Activated CD4-positive, alpha-beta T cell treated with anti-CD3 and anti-CD28 coated beads, Interleukin-10, Interleukin-2, amounts not matched to agents 100 ng/mL and 50 ng/mL, durations not matched to agents 16 hours and 8 hours (primary cell): ENCODE measurements at places on chromosomes 5 and 9.

GRCh38 chr5:144315994-144316634, 145.4 kb downstream of the KCTD16 start:
- no peak for DNase-seq

DNA sequence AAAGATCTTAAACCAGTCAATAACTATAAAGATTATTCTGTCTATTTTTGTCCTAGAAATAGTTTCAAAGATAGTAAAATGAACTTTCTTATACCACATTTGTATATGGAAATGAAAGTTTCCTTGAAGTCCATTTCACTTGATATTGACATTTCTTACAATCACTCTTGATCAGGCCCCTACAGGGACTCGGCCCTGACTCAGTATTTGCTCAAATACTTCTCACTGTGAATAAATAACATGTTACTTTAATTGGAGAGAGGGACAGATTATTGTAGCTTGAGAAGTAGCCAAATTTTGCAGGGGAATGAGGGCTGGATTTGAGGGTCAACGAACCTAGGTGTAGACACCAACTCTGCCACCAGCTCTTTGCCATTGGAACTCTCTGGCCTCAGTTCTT, 25.6 kb upstream of the SMARCA2 start:
- DNase-seq: no peak

- DNase-seq: no peak
Measured at GRCh38 chr9:4131946-4132345, 167.9 kb downstream of the GLIS3 start.

- no peak for DNase-seq
Measured at GRCh38 chr9:89462817-89463683, 34.9 kb downstream of the SEMA4D start.

DNA sequence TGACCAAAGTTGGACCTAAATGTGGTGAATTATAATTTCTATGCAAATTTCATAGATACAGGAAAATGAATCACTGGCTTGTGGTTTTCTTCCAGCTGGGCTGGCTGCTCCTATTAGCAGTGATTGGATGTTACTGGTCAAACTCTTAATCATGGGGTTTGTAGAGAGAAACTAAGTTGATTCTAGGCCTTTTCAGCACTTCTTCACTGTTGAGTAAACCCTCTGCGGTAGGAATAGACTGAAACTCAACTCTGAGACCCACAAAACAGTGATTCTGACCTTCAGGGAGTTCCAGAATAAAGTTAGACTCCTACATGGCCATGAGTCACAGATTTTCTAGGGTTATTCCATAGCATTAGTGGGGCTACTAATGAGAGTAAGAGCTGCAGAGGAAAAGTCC, 47.9 kb upstream of the FKTN start:
- DNase-seq: peak; percentile 32

- no peak for DNase-seq
Measured at GRCh38 chr5:57710126-57710525, 227.5 kb upstream of the ACTBL2 start.

- DNase-seq: no peak
Measured at GRCh38 chr5:22643356-22643755, 209.8 kb downstream of the CDH12 start.

DNA sequence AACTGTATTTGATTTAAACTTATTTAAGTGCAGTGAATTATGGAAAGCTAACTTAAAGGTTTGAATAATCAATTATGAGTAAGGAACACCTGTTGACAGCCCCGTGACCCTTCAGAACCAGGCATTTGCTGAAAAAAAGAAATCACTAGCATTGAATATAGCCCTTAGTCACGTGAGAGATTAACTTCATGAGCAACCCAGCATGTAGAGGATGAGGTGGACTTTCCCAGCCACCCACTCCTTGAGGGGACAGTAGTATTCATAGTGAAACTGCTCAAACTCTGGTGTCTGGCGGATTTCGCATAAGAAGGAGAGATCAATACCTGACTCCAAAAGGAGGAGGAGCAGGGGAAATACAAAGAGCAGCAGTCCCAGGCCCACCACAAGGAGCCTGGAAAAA, 184.8 kb upstream of the RASEF start:
- no peak for DNase-seq

GRCh38 chr5:160629003-160629402, 207.3 kb downstream of the PTTG1 start:
- DNase-seq: no peak

GRCh38 chr9:137459152-137459600, at the start of gene NSMF:
NSMF (minus strand) TSS chr9:137459334; CDS start chr9:137459102, 232 bp downstream.
- DNase-seq: peak; percentile 96

GRCh38 chr9:134063088-134063570, 4.7 kb downstream of the BRD3 start:
- DNase-seq: no peak

- peak; percentile 93 for DNase-seq
Measured at GRCh38 chr9:95724253-95724991, 151.1 kb upstream of the ERCC6L2 start.

DNA sequence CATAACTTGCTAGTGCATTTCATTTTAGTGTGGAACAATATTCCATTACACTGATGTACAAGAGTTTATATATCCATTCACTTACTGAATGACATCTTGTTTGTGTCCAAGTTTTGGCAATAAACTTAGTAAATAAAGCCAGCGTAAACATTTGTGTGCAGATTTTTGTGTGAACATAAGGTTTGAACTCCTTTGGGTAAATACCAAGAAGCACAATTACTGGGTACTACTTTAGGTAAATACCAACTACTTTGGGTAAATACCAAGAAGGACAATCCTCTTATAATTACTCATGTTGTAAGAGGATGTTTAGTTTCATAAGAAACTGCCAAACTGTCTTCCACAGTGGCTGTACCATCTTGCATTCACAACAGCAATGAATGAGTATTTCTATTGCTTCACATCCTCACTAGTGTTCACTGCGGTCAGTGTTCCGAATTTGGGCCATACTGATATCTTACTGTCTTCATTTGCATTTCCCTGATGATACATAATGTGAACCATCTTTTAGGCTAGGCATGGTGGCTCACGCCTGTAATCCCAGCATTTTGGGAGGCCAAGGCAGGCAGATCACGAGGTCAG, 2.3 kb upstream of the SYK start:
- DNase-seq: no peak

DNA sequence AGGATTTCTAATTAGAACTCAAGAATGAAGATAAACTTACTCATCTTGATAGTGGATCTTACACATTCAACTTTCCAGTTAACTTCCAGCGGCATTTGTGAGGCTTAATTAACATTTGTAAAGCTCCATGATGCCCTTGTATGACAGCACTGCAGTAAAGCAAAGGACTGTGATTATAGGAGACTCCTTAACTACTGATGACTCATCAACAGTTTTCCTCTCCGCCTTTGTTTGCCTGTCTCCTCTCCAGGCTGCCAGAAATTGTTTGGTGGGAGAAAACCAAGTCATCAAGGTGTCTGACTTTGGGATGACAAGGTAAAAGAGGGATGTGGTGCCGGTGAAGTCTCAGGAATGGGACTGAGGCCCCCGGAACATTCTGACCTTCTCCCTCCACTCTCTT, 20.4 kb upstream of the CYFIP2 start:
- DNase-seq: no peak

GRCh38 chr5:157744051-157745011, 819 bp downstream of the LSM11 start:
- DNase-seq: peak; percentile 42

- DNase-seq: no peak
Measured at GRCh38 chr5:42235241-42235640, 188.0 kb upstream of the GHR start.

DNA sequence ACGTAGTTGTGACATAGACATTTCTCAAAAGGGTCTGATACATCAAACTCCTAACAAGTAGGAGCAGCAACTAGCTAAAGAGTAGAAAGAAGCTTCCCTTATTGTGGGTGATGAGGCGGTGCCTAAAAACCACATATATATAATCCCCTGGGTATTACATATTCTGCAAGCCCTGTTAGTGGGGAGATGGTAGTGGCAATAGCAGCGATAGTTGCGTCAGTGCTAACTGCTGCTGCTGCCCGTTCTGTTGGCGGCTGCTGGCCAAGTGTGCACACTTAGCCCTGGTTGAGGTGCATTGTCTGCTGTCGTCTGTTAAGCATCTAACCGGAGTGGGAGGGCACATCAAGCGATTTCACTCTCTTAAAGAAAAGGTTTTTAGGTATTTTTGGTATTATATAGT, 35.8 kb downstream of the VLDLR start:
- peak; percentile 42 for DNase-seq

- DNase-seq: no peak
Measured at GRCh38 chr5:40660751-40661150, 19.0 kb upstream of the PTGER4 start.
